ENCODE measurements at places on chromosomes 5 and 9.

DNA sequence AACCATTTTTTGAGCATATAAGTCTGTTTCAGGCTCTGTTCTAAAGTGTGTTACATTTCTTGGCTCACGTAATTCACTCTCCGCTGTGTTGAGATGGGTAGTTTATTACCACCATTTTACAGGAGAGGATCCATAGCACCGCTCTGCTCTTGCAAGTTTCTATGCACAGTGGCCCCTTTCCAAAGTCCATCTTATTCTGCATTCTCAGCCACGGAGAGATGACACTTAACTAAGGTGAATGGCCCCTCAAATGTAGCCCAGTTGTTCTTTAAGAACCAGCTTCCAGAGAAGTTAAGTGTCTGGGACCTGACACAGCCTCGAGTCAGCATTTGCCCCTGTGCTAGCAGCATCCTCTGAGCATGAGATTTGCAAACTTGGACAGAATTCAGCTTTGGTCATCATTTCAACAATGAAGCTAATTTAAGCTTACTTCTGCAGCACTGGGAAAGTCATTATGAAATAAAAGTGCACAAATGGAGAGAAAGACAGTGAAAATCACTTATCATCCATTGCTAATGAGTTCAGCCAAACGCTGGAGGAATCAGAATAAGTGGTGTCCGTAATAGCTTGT, 61.9 kb downstream of the FAM78A start:
- no peak for DNase-seq

GRCh38 chr9:115845648-115846312, 307.8 kb upstream of the PAPPA start:
- DNase-seq, result no peak

GRCh38 chr5:62762503-62762902, 183.9 kb downstream of the LRRC70 start:
- no peak for DNase-seq

DNA sequence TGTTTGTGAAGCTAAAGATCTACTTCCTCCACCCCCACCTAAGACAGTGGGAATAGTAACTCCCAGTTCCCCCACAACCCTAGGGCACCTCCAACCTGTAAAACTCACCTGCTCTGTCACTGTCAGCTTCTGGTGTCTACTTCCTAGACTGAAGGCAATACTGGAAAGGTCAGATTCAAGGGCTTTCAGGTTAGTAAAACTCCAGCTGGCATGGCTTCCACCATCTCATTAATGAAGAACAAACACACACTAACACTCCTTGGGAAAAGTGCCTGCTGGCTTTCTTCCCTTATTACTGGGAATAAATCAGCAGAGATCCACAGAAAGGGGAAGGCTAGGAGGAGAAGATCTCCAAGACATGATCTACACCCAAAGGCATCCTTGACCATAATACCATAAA, 109.9 kb downstream of the TMEM174 start:
- DNase-seq, result no peak

DNA sequence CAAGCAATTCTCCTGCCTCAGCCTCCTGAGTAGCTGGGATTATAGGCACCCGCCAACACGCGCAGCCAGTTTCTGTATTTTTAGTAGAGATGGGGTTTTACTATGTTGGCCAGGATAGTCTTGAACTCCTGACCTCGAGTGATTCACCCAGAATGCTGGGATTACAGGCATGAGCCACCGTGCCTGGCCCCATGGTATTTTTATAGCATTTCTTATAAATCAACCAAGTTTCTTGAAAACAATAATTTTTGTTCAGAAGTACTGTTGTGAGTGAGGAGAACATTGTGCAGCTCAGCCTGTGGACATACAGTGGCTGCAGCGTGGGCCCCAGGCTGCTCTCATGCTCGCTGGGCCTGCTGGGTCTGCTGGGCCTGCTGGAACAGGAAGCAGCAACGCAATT, 45.3 kb downstream of the MAP1B start:
- DNase-seq, result no peak

DNA sequence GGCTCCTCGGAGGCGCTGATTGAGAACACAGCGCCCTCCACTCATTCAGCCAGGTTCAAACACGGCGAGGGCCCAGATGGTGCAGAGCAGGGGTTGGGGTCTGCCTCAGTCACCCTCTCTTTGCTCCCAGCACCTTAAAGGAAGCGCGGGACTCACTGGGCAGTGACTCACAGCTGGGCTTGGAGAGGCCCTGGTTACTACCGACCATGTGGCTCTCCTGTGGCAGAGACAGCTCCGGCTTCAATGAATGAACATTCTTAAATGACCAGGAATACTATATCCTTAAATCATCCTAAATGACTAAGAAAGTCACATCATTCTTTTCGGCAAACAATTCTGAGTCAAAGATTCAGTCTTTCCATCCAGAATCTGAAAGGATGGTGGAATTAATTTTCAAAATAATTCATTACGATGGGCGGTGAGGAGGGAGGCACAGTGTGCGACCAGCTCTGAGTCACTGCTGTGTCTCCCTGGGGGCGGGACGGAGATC, 1.6 kb upstream of the INPP5E start:
- DNase-seq, result no peak

GRCh38 chr5:64599226-64599625, 91.1 kb upstream of the SHISAL2B start:
- DNase-seq, result no peak
